ENCODE measurements at places on chromosomes 12 and 14.
A peak's percentile ranks its signal among the peaks of the same experiment; 100 is the strongest.

DNA sequence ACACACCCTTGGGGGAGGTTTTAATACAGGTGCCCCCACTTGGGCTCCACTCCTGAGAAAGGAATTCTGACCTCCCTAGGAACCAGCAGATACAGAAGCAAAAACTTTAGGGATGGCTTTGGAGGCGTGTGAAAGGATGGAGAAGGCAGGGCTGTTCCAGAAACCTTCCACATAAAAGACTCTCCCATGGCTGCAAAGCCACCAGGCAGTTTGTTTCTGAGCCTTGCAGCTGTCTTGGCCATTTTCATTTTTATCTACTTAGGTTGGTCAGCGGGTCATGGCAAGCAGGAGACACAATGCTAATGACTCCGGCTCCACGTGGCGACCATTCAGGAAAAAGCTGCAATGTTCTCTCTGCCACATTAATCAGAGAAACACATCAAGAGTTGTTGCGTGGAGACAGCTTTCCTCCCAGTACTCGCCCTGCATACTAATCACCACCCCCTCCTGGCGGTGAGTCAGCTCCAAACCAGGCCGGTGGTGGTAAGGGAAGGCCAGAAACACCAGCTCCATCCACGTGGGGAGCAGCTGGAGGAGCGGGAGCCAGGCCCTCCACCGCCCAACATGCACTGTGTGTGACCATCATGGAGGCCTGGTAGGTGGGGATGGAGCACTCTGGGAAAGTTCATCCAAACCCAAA, 30.9 kb upstream of the IRF2BPL start:
- DNase-seq = peak; percentile 22

DNA sequence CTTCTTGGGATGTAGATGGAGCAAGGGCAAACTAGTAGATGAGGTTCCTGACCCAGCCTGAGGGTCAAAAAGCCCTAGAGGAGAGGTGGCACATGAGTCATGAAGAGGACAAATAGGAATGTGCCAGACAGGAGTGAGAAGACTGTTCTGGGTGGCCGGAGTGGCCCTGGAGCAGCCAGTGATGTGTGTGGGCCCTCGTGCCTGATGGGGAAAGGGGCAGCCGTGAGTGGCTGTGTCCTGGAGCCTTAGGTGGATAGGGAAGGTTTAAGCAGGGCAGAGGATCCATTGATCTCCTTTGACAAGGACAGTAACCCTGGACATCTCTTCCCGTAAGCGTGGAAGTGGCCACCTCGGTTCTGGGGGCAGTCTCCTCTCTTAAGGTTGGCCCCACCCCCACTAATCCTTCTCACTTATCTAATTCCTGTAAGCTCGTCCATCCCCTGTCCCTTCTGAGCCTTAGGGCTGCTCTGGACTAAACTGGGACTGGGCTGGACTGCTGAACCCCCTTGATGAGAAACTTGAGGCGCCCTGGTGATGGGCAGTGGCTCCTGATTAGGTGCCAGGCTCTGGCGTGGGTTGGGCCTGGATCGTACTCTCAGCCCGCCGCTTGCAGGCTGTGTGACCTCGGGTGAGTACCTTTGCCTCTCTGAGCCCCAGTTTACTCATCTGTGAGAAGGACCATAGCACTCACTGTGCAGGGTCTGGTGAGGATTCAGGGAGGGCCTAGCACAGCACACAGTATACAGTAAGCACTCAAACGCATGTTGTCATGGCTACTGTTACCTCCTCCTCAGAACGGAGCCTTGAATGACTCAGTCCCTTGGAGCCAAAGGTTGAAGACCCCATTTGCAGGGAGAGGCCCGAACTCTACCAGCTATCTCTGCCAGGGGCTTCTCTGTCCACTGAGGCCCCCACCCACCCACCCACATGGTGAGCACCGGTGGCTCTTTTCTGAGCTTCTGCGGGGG, 4.0 kb downstream of the FAM222A start:
- DNase-seq = no peak

- DNase-seq = no peak
Observed at GRCh38 chr12:80708259-80708974, 983 bp downstream of the MYF6 start.

- no peak for DNase-seq
Observed at GRCh38 chr14:31881531-31882310, 195.4 kb upstream of the ARHGAP5 start.

- no peak for DNase-seq
Observed at GRCh38 chr12:98799822-98800221, 154.7 kb downstream of the APAF1 start.

DNA sequence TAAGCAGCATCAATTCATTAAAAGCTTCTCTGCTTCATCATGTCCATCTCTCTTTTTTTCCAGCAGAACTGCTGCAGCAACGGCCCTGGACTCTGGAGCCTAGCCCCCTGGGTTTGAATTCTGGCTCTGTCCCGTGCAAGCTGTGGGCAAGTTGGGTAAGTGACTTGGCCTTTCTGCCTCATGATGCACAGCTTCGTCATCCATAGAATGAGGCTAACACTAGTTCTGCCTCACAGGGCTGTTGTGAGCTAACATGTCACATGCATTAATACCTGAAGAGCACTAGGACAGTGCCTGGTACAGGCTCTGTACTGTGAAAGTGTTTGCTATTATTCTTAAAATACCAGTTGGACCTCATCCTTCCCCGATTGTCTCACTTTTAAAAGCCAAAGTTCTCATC, 4.2 kb downstream of the KRT82 start:
- no peak for DNase-seq

DNA sequence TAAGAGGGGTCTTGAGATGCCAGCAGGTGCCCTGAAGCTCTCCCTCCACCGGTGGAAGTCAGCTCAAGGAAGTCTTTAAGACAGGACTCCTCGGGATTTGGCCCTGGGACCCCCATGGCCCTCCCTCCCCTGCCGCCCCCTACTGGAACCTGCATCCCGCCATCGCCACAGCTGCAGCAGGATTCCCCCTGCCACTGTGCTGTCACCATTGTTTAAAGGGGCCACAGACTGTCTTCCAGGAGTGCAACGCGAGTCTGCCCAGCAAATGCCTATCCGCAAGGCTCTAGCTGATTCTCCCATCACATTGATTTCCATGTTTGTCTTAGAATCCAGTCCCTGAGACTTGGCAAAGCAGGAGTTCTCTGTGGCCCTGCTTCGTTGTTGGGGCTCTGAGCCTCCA, 770.8 kb upstream of the ALG10B start:
- DNase-seq = no peak

DNA sequence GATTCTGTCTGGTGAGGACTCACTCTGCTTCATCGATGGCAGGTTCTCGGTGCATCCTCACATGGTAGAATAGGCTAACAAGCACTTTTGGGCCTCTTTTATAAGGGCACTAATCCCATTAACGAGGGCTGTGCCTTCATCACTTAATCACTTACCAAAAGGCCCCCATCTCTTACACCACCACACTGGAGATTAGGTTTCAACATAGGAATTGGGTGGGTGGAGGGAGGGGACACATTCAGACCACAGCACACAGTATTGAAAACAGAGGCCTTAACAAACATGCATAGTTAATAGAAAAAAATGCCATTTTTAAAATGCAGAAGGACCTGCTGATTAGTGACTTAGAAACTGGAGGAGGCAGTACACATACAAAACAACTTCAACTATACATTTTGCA, 61.6 kb downstream of the SPPL3 start:
- DNase-seq = no peak

- no peak for DNase-seq
Observed at GRCh38 chr14:89899917-89900663, 54.4 kb downstream of the EFCAB11 start.

DNA sequence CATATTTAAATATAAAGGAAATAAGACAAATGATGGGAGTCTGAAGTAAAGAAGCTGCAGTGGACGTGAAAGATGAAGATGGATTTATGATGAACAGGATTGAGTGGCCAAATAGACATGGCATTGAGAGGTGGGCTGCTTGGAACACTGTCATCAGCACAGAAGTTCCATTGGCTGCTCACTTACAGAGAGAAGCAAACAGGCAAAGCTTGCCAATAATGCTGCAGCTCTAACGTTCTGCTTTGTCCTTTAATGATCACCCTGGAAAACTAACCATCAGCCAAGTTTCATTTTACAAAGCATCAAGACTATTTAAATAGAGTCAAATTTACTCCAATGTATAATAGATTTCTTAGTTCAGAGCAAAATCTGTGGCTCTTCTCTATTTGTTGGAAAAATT, 721.4 kb downstream of the TMTC2 start:
- no peak for DNase-seq
